ENCODE measurements at places on chromosomes 6 and 20.

DNA sequence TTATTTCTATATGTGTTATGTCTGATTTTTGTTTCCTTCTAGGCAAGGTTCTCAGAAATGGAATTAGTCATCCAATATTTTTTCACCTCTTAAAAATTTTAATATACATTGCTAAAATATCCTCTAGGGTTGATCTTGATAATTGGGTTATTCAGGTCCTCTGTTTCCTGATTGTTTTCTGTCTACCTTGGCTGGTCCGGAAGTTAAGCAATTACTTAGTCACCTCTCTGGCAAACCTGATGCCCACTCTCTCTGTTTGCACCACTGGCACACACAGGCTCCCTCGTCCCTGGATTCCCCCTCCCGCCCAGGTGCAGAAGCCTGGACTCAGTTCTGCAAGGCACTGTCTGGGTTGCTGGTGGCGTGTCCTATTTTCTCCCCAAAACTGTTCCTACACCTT lies 27.7 kb downstream of the CST9L start:
- DNase-seq: no peak

- no peak for DNase-seq
These were observed 221.8 kb upstream of the CEP162 start for GRCh38 chr6:84449220-84449619.

DNA sequence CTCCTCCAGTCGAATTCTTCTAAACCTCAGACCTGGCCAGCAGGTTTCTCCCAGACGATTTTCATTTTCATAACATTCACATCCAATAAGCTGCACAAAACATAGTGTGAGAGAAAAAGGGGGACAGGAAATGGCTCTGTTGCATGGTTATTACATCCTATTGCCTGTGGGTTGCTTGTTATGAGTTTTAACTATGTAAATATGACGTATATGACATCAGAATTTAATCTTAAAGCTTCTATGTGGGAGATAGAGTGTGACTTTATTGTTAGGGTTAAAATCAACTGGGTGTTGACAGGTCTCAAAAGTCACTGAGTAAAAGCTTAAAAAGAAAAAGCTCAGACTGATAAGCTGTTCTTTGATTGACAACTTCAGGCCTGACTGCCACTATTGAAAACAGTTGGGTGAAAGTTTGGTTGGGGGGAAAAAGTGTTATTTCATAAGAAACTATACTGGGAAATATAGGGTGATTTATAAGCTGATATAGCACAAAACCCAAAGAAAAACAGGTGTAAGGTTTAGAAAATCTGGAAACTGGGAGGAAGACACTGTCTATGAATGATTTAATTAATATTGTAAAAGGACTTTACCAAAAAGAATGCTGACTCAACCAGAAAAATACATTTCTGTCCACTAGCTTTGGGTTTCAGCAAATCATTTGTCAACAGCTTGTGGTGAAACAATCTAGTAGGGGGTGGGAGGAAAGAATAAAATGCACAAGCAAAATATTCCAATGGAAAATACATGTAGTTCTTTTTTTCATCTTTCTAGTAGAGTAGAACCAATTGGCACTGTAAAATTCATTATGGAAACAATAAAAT lies 134.1 kb upstream of the CEP162 start:
- DNase-seq: no peak

DNA sequence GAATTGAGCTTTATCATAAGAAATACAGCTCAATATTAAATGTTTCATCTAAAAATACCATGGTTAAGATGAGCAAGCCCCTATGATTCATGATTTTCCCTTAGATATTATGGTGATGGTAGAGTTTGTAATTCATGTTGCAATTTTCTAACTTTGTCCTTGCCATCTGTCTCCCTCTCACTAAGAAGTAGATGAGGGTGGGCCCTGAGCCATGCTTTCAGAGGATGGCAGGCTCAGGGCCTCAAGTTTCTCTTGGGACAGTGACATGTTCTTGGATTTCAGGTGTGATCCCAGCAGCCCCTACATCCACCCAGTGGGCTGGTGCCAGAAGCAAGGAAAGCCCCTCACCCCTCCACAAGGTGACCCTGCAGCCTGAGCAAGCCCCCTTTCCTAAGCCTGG lies 25.6 kb downstream of the L3MBTL1 start:
- DNase-seq: no peak

DNA sequence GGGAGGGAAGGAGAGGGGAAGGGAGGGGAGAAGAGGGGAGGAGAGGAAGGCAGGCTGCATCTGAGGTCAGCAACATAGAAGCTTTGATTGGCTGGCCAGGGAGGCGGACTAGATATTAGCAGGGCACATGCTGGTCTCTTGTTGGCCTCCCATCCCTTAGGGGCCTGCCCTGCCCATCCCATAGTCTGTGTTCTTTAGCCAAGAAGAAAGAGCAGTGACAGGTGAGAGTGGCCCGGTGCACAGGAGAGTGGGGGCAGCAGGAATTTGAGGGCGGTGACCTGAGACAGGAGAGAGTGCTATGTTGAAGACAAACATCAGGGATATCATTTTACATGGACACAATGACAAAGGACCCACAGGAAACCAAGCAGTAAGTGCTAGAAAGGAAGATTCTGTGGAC lies 413.5 kb downstream of the SYNE1 start:
- no peak for DNase-seq

- no peak for DNase-seq
These were observed 7.0 kb upstream of the RREB1 start for GRCh38 chr6:7100753-7101081.

GRCh38 chr20:61900945-61901293 lies 164.8 kb downstream of the TAF4 start:
- no peak for DNase-seq
